ENCODE measurements at places on chromosomes 11 and 22. TPM values are rescaled to one million over a fixed set of nuclear protein-coding genes. Genes with fewer than 3 reads are reported as not detected.

NAP1L4 gene
- 61.3 TPM for polyA plus RNA-seq

MS4A4E gene
- not detected for polyA plus RNA-seq

TIGD3 gene
- polyA plus RNA-seq, result not detected

DNA sequence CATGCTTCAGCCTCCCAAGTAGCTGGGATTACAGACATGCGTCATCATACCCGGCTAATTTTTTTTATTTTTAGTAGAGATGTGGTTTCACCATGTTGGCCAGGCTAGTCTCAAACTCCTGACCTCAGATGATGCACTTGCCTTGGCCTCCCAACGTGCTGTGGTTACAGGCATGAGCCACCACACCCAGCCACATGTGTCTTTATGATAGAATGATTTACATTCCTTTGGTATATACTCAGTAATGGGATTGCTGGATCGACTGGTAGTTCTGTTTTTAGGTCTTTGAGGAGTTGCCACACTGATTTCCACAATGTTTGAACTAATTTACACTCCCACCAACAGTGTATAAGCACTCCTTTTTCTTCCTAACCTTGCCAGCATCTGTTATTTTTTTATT is 276.2 kb downstream of the METTL15 start:
- DNase-seq, result no peak

Measured in stomach (tissue), 19 donors.